ENCODE measurements at places on chromosomes 4 and X.
A peak's percentile ranks its signal among the peaks of the same experiment; 100 is the strongest.

- DNase-seq: no peak
These were observed 72.2 kb upstream of the PPP3CA start for GRCh38 chr4:101419336-101420135.

GRCh38 chr4:89303177-89303576 is 4.4 kb downstream of the GPRIN3 start:
- DNase-seq: no peak

GRCh38 chr4:2700031-2700430 is 56.1 kb downstream of the TNIP2 start:
- no peak for DNase-seq

GRCh38 chrX:40323977-40324376 is 226.2 kb upstream of the BCOR start:
- DNase-seq: no peak

GRCh38 chr4:147516133-147516532 is 35.2 kb downstream of the EDNRA start:
- DNase-seq: no peak

DNA sequence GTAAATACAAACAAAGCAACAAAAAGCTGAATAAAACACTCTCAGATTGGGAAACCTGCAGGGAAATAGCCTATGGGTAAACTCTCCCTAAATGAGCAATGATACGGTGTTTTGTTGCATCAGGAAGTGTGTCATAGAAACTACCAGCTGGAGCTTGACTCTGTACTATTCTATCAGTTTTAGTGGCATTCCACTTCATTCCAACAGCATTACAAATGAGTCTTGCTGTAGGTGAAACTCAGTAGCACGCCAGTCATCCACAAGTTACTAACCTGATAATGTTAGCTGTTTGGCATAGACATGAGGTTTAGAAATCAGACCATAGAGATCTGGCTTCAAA is 24.9 kb downstream of the FGFBP1 start:
- no peak for DNase-seq

DNA sequence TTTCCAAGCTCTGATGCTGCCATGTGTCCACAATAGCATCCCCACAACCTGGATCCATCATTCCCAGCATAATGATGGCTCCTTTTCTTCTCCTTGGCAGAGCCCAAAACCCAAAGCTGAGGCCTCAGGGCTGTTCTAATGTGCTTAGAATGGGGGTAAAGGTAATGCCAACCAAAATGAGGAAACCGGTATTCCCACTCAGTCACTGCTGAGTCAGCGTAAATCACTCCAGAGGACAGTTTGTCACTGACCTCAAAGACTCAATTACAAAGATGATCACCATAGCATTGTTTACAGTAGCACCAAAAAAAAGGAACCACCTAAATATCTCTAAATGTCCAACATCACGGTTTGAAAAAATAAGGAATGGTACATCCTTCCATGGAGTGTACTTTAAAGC is 41.2 kb downstream of the OTOP1 start:
- no peak for DNase-seq

- DNase-seq: no peak
These were observed 9.5 kb upstream of the GUCY1A1 start for GRCh38 chr4:155657169-155657568.

- DNase-seq: no peak
These were observed 14.0 kb downstream of the SOD3 start for GRCh38 chr4:24809376-24809775.

- no peak for DNase-seq
These were observed 80.4 kb upstream of the GPC4 start for GRCh38 chrX:133495464-133496391.

GRCh38 chr4:48633657-48634056 is 143.6 kb downstream of the ZAR1 start:
- no peak for DNase-seq

GRCh38 chrX:100098660-100099375 is 311.3 kb downstream of the PCDH19 start:
- DNase-seq: no peak

DNA sequence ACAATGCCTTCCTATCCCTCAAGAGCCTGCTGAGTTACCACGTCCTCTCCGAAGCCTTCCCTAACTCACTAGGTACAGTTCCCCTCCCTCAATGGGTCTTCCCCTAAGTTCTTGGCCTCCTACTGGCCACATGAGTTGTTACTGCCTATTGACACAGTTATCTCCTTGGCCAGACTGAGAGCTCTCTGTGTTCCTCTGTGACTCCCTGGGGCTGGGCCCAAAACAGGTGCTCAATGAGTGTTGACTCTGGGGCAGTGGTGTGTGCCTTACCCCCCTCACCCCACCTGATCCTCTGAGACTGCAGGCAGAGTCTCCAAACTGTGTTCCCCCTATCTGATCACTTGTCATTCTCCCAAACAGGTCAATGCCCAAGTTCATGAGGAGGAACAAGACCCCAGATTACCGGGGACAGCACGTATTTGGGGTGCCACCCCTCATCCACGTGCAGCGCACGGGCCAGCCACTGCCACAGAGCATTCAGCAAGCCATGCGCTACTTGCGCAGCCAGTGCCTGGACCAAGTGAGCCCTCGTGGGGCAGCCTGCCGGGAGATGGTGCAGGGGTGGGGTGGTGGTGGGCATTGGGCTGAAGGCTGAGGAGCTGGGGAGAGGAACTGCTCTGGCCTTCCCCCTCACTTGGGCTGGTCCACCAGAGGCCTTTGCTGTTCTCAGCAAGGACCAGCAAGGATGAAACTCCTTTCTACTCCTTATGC is 72.6 kb downstream of the STARD8 start:
- DNase-seq: no peak

DNA sequence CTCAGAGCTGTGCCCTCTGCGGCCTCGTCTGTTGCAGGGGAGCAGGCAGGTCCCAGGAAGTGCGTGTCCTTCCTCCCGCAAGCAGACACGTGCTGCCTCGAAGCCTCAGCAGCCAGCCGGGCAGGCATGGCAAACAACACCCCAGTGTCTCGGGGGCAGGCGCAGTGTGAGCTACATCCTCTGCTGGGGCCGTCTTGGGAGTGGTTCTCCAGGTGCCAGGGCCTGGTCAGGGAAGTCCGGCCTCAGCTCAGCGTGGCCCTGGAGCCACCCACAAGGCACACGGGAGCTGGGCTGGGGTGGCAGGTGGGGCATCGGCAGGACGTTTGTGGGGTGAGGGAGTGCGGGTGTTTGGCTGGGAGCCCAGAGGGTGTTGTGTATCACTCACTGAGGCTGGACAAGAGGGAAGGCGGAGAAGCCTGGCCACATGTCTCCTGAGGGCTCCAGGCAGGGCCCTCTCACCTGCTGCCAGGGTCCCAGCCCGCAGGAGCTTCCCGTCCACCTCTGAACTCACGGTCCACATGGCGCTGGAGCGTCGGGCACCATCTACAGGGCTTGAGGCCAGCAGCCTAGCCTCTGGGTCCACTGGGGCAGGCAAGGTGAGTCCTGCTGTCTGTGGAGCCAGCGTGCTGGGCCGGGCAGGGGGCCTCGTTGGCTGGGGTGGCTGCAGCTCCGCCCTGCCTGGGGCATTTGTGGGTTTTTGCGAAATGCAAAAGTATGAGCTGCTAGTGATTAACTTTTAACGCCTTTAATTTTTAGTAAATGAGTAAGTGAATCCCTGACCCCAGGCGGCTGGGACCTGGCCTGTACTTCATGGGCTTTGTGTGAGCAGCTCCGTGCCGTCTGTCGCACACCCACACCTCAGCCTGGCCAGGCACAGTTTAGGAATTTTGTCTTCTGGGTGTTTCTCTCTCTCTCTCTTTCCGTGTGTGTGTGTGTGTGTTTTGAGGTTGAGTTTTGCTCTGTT is 17.3 kb upstream of the UVSSA start:
- no peak for DNase-seq

DNA sequence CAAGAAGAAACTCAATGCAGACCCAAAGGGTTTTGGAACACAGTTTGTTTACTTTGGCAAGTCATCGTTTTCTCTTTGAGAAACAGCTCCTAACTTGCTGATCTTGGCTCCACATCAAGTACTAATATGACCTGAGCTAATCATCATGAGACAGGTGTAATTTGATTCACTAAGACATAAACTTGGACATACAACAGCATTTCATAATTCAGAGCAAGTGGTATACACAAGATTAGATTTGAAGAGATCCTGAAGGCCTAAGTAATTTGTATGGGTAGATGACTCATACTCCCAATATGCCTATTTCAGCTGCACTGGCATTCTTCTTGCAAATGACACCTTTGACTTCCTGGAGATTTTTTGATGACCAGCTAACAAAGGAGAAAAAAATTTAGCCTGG is 1521.7 kb downstream of the RPA4 start:
- no peak for DNase-seq

GRCh38 chrX:14363728-14364127 is 165.6 kb upstream of the GLRA2 start:
- no peak for DNase-seq

DNA sequence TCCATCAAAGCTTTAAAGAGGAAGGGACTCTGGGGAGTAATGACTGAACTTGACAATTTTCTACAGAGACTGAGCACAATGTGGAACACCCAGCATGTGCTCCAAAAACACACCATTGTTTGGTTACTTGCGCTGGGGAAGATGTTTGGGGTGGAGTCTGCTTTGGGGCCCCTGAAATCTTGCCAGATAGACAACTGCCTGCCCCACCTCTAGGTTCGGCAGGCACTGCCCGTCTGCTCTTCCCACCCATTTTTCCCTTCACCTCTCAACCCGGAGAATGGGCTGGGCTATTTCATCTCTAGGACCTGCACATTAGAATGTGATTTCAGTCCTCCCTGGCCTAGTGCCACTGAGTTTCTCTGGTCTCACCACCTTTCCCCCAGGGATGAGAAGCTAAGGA is 41.9 kb downstream of the TSC22D3 start:
- DNase-seq: no peak

- no peak for DNase-seq
These were observed 411.1 kb downstream of the TRIML1 start for GRCh38 chr4:188550296-188550695.

- DNase-seq: no peak
These were observed 39.0 kb downstream of the GUCY1A1 start for GRCh38 chr4:155705664-155706063.

DNA sequence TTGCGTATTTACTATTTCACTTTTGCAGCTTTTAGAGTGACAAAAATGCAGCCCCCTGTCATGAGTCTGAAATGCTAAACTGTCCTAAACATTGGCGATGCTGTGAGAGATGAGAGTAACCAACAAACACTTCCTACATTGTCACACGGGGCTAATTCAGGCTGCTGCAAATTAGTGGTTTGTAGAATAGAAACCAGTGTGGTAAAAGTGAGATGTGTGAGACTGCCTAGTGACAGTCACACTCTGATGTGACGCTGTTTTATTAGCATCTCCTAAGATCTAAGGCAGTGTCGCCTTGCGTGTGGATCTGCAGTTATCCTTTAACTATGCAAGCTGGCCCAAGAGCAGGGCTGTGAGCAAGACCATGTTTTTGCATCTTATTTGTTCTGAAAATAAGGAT is 800.2 kb upstream of the TENM3 start:
- no peak for DNase-seq

DNA sequence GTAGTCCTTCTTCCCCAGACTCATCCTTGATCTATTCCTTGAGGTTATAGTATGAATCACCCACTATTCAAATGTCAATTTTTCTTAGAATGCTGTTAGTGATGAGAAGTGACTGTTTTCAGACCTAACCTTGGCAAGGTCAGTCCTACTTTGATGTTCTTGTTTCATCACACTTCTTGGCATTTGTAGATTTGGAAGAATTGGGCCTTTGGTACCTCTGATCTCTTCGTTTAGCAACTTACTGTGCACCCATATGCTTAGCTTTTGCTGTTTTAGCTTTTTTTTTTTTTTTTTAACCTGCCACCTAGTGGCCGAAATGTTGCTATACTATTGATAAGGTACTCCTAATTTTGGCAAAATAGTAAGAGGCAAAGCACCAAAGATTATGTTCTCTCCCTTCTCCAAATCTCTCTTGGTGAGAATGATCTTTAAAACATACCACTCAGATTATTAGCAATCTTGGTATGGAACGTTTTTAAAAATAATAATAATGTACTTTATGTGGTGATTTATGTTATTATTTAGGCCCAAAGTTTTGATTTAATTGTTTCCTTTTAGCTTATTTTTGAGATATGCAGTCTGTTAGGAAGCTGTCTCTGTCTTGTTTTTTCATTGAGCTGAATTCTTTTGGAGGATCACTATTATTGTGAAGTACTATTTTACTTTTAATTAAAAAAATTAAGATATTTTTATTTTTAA is 16.6 kb downstream of the DCK start:
- no peak for DNase-seq

DNA sequence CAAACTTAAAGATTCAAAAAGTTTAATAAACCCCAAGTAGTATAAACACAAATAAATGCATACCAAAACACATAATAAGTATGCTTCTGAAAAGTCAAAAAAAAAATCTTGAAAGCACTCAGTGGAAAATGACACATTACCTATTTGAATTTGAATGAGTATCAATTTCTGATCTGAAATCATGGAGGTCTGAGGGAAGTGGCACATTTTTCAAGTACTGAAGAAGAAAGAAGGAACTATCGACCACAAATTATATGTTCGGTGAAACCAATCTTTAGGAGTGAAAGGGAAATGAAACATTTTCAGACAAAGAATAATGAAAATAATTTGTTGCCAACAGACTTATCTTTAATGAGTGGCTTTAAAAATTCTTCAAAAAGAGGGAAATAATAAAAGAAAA is 12.1 kb upstream of the F9 start:
- no peak for DNase-seq

DNA sequence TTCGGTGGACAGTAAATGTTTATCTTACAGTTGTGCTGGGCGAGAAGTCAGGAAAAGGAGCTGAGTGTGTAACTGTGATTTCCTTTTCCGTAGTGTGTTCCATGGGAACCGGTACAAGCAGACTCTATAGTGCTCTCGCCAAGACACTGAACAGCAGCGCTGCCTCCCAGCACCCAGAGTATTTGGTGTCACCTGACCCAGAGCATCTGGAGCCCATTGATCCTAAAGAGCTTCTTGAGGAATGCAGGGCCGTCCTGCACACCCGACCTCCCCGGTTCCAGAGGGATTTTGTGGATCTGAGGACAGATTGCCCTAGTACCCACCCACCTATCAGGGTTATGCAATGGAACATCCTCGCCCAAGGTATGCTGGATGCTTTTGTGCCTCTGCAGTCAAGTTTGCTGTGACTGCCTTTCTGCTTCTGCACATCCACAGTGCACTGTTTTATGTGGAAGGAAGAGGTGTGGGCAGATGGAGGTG is 27.4 kb downstream of the NOCT start:
- DNase-seq: peak; percentile 15

GRCh38 chrX:599837-600715 is 30.5 kb upstream of the SHOX start:
- no peak for DNase-seq

DNA sequence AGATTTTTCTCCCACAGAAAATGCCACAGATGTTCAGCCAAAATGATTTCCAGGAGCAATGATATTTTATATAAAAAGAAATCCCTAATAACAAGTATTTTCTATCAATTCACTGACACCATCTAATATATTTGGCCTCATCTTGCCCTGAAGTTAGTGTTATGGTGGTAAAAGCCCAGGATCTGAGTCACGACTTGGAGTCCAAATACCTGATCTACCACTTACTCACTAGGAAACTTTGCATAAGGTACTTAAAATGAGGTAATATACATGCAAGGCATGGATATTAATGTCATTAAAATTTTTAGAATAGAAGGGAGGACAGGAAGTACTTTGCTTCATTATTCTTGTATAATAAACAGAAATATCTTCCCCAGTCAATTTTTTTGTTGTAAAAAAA is 16.3 kb downstream of the PPP3CA start:
- DNase-seq: no peak

- no peak for DNase-seq
These were observed 638.7 kb downstream of the PCDH18 start for GRCh38 chr4:136893573-136893972.
